Iris pigment epithelial cell (primary cell): ENCODE measurements at places on chromosomes 2 and 18.

GRCh38 chr2:206086716-206087350 lies 859 bp upstream of the INO80D start:
- no peak for DNase-seq

- no peak for DNase-seq
Observed at GRCh38 chr2:75416420-75417342, 144.1 kb downstream of the EVA1A start.

DNA sequence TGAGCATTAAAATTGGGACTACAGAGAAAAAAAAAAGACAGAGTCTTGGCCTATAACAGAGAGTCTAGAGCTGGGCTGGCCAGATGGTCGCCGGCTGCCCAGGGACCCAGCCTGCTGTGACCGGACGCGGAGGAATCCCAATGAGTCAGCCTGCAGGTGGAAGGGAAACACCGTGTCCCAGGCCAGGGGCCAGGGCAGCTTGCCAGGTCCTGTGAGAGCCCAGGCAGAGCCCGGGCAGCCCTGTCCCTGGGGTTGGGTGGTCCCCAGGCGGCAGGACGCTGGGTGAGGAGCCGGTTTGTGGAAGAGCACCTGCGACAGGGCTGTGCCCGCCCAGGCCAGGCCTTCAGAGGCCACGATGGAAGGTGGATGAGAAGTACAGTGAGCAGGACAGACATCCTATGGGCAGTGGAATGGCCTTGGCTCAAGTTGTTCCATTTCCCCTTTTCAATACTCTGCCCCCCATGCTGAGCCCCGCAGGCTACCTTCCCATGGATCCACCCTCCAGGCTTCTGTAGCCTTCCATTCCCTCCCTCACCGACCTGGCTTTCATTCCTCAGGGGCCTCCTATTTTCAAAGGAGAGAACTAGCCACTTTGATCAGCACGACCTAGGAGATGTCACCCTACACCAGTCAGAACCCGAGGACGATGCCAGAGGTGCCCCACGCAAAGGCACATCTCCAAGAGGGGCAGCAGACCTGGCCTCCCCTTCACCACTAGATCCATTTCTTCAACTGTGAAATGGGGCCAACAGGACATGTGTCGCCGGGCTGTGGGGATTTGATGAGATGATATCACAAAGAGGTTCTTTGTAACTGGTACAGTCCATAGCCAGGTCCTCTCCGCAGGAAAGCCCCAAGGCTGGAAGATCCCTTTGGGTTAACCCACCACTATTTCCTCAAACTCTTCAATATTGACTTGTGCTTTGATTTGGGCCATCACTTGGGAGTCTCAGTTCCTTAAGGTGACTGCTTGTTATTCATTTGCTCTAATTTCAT lies 87.5 kb downstream of the POLR1A start:
- DNase-seq = peak; percentile 43

DNA sequence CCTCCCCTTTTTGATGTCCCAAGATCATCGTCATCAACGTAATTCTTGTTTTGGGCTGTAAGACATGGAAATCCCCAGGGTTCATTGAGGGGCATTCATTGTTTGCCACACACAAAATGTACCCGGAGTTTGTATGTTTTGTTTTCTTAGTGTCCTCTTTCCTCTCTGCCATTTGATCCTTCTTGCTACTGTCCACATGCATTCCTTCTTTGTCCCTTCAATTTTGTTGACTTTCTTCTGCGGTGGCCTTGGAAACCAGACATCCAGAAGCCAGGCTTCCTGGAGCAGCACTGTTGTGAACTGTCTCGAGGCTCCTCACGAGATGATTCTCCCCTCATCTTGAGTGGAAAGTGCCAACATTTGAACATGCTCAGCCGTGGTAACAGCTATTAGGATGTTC lies 24.8 kb downstream of the IGFBP2 start:
- DNase-seq = no peak

DNA sequence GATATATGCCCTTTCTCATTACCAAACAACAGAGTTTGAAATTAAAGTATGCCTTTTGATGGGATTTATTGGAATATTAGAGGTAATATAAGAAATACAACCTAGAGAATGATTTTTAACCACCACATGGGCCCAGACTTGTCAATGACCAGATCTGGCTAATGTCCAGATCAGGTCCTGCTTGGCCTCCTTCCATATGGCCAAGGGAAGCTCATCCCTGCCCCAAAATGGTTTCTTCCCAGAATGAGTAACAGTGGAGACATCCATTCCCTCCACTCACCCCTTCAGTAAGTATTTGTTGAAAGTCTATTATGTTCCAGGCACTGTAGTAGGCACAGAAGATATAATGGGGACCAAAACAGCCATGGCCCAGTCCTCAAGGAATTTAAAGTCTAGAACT lies 54.9 kb downstream of the ANTXR1 start:
- no peak for DNase-seq

- DNase-seq = peak; percentile 27
Observed at GRCh38 chr2:86446060-86446459, 4.9 kb downstream of the KDM3A start.

- no peak for DNase-seq
Observed at GRCh38 chr18:80200932-80201672, 46.2 kb downstream of the PARD6G start.

- no peak for DNase-seq
Observed at GRCh38 chr18:8825729-8826375, 120.5 kb downstream of the MTCL1 start.

DNA sequence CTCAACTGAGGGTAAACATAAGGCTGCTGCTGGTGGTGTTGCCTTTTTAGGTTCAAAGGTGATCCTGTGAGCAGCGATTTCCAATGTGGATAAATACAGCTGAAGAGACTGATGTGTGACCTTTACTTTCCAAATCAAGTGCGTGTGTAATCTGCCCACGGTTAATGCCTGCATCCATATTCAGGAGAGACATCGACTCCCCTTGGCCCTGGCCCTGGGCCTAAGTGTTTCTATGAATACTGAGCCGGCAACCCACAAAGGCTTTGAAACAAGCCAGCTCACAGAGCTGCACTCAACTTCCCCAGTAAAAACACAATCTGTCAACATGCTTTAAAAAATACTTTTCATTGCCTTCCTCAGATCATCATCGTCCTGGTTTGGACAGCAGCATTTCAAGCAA lies 1026.6 kb downstream of the TMEM182 start:
- DNase-seq = no peak

- no peak for DNase-seq
Observed at GRCh38 chr18:10046178-10046807, 132.5 kb downstream of the VAPA start.

GRCh38 chr18:10461989-10462388 lies 7.6 kb downstream of the APCDD1 start:
- no peak for DNase-seq

DNA sequence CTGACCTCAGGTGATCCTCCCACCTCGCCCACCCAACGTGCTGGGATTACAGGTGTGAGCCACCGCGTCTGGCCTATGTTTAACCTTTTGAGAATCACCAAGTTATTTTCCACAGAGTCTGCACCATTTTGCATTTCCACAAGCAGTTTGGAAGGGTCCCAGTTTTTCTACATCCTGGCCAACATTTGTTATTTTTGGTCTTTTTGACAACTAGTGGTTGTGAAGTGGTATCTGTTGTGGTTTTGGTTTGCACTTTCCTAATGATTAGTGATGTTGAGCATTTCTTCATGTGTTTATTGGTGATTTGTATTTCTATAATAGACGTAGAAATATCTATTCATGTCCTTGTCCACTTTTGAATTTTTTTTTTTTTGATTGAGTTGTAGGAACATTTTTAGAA lies 67.9 kb downstream of the BIRC6 start:
- DNase-seq = no peak

GRCh38 chr18:5469340-5469739 lies 74.5 kb downstream of the EPB41L3 start:
- no peak for DNase-seq

DNA sequence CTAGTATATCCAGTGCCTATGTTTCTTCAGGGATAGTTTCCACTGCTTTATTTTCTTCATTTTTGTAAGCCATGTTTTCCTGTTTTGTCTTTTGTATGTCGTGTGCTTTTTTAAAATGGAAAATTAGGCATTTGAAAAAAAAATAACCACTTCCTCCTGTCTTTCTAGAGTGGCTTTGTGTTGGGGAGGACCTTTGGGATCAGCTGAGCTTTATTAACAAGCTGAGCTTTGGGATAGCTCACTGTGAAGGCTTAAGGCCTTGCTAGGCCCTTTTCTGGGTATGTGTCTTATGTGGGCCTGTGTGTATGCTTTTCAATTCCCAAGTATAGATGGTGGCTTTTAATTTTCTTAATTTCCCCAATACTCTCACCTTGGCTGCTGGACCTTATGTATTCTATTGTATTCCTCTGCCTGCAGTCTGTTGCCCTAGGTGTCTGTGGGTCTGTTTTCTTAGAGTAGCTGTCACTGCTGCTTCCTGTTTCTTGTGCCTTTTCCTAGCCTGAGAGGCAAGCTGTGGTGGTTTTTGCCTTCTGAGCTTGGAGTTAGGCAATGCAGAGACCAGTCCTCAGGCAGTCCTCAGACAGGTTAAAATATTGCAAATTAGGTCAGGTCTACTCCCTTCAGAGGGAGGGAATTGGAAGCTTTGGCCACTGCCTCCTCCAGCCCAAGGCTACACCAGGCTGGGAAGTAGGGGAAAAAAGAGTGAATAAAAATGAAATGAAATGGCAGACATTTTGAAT lies 134.7 kb downstream of the LDLRAD4 start:
- no peak for DNase-seq

GRCh38 chr18:79095216-79095615 lies 26.0 kb downstream of the ATP9B start:
- no peak for DNase-seq

GRCh38 chr2:157806426-157807077 lies 69.6 kb downstream of the ACVR1 start:
- no peak for DNase-seq

- DNase-seq = no peak
Observed at GRCh38 chr2:105732955-105733607, 11.6 kb upstream of the NCK2 start.

DNA sequence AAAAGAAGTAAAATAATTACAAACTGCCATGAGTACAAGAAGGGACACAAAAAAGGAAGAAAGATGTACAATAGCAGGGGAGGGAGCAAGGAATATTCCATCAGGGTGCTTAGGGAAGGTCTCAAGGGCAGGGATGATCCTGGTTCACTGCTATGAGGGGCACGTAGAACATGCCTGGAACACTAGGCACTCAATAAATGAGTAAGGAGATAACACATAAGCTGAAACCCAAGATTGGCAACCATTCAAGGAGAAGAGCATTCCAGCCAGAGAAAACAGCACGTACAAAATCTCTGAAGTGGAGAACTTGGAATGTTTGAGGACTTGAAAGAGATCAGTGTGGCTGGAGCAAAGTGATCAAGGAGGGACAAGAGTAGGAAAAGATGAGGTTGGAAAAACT lies 103.2 kb downstream of the FAM161A start:
- DNase-seq = peak; percentile 79

- no peak for DNase-seq
Observed at GRCh38 chr2:222296311-222296741, 2.5 kb downstream of the PAX3 start.

- peak; percentile 78 for DNase-seq
Observed at GRCh38 chr2:232588680-232589585, 38.4 kb downstream of the EIF4E2 start.

DNA sequence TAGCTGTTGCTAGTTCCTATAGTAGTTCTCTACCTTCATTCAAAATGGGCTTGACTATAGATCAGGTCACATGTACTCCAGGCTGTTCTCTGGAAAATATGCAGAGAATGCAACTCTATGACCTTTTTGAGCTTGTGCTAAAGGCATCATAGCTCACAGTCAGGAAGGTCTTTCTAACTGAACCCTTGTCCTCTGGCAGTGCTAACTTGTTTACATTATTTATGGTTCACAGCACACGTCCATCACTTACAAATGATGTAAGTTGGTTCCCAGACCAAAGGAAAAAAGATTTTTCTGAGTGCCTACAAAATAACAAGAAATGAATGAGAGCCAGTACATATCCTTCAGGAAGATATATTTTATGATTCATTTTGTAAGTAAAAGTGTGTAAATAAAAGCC lies 236.1 kb downstream of the GCA start:
- DNase-seq = peak; percentile 79

DNA sequence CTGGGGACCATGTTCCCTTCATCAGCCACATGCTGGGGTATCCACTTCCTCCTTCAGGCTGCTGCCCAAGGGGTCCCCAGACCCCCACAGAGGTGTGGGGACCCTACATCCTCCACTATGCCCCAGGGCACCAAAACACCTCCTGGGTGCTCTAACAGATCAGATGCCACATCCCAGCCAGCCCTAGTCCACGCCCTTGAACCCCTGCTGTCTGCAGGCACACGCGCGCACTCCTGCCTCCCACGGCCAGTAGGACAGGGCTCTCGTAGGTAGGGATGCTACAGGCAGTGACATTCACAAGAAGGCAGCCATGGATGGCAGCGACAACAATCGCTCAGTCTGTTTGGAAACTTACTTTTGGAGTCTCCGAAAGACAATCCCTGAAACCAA lies 3.0 kb upstream of the GPC1 start:
- DNase-seq = no peak

DNA sequence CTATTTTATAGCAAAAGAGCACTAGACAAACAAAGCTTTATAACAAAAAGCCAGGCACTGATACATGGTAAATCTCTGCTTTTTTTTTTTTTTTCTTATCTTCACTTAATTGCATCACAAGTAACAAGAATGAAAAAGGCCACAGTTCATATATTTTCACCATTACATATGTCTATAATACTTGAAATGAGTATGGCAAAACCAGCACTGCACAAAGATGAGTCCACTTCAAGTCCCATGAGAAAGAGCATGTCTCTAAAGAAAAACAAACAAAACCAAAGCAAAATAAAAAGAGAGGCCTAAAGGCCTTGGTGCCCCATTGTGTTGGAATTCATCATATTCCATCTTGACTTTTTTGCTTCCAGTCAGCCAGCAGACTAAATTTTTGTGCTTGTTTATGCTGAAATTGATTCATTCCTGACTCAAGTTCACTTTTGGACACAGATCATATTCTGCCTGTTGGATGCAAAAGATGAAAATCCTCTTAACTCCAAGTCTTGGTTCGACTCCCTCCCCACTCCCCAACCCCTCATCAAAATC lies 264.9 kb upstream of the CCDC68 start:
- no peak for DNase-seq

- peak; percentile 39 for DNase-seq
Observed at GRCh38 chr2:200253639-200254038, 52.9 kb upstream of the SPATS2L start.

DNA sequence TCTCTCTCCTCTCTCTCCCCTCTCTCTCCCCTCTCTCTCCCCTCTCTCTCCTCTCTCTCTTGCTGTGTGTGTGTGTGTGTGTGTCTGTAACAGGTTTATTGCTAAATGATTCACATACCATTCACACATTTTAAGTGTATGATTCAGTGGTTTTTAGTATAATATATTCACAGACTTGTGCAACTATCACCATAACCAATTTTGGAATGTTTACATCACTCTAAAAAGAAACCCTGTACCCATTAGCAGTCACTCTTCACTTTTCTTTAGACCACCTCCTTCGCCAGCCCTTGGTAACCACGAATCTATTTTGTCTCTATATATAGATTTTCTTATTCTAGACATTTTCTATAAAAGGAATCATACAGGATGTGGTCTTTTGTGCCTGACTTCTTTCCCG lies 11.4 kb downstream of the THNSL2 start:
- peak; percentile 65 for DNase-seq
